ENCODE measurements at places on chromosomes 13 and 19.

GRCh38 chr13:43309311-43309710, 285.9 kb downstream of the DNAJC15 start:
- no peak for DNase-seq

DNA sequence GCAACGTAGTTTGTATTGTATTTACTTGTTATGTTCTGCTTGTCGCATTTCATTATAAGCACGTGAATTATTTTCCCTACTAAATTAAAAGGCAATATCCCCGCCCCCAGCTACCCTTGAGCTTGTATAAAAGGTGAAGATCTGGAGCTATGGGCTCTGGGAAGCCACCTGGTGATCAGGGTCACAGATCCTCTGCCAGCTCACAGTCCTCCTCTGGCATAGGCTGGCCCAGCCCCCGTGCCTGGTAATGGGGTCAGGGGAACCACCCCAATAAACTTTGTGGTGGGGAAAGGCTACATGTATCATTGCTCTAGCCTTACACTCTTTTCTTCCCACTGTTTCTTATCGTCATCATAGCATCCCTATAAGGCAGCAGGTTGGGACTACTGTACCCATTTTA, 190.2 kb upstream of the TSHZ3 start:
- no peak for DNase-seq

- DNase-seq: no peak
These were observed 68.6 kb downstream of the EFNB2 start for GRCh38 chr13:106466691-106467426.

GRCh38 chr13:106709522-106709921, 141.6 kb upstream of the ARGLU1 start:
- no peak for DNase-seq

- peak; percentile 59 for DNase-seq
These were observed at the start of gene BCL3 for GRCh38 chr19:44748426-44749254. Gene BCL3, plus strand, starts transcription at chr19:44748708. Its CDS starts 83 bp downstream, at chr19:44748791.

GRCh38 chr13:75803164-75803611, 167.1 kb downstream of the LMO7 start:
- DNase-seq: no peak

DNA sequence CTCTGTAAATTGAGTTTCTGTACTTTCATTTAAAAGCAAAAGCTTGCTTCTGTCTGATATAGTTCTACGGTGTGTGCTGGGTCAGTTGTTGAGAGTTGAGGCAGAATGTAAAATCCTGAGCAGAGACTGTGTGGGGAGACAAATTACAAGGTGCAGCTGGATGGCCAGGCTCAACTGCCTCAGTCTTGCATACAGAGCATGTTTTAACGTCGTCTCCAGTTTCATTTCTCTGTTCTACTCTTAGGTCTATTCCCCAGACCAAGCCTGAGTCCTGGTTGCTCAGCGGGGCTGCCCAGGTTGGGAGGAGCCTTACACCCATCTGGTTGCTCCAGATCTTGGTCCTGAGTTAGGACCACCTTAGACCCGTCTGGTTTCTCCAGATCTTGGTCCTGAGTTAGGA, 54.4 kb upstream of the MEDAG start:
- DNase-seq: no peak

DNA sequence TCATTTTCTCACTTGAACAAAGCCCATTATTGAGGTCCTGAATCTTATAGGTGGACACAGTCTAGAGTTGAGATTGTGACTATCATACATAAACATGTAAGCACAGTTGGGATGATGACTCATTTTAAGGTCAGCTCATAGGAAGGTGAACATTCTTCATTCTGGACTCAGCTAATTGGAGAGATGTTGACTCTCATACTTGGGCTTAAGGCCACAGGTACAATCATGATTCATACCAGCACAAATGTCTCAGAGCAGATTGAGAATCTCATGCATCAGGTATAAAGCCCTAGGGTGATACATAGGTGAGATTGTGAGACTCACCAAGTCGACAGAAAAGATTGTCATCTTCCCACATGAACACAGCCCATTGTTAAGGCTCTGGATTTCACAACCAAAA, 62.3 kb upstream of the ZNF724 start:
- DNase-seq: no peak

All from activated CD4-positive, alpha-beta T cell treated with anti-CD3 and anti-CD28 coated beads for 1 hour (primary cell).